ENCODE measurements at places on chromosomes 7 and 10. TPM values are rescaled to one million over a fixed set of nuclear protein-coding genes. Genes with fewer than 3 reads are reported as not detected.

GRCh38 chr10:36789974-36790373 lies 335.4 kb upstream of the ANKRD30A start:
- no peak for DNase-seq

DNA sequence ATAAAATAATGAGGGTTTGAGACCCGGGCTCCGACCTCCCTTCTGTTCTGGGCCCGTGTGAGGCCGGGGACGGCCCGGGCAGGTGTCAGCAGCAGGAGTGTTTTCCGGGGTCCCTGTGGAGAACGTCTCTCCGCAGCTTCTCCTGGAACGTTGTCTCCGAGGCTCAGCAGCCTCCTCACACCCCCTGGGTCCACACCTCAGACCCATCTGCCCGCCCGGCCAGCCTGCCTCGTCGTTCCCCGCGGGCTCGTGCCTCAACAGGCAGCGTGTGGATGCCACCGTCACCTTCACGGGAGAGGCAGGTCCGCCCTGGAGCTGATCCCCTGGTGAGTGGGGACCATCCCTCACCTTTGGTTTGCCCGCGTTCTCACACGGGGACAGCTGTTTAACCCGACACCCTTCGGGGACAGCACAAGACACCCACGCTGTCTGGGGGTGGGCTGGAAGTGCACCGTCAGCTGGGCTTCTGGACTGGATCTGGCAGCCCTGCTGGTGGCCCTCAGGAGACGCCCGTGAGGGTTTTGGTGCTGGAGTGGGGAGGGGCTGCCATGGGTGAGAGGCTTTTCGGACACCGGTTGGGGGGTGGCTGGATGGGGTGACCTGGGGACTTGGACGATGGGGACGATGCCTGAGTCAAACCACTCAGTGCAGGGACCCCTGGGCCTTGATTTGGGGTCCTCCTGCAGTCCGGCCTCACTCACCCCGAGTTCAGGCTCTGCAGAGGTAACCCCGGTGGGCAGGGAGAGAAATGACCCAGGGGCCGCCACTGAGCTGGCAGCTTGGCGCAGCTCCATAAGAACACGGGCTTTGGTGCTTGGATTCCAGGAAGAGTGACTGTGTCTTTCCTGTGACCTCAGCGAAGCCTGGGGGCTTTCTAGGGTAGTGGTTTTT lies 131.7 kb downstream of the DNAJB6 start:
- DNase-seq = no peak

- DNase-seq = no peak
These were observed 82.1 kb upstream of the PDGFA start for GRCh38 chr7:601595-602340.

GRCh38 chr7:121561717-121562116 lies 165.6 kb upstream of the FAM3C start:
- no peak for DNase-seq

- DNase-seq = no peak
These were observed 396.5 kb upstream of the VWC2 start for GRCh38 chr7:49376817-49377375.

- peak; percentile 58 for DNase-seq
These were observed 920.5 kb downstream of the KCNMA1 start for GRCh38 chr10:76717141-76717540.

- peak; percentile 69 for DNase-seq
These were observed 91.0 kb upstream of the STRIP2 start for GRCh38 chr7:129343099-129343700.

DNA sequence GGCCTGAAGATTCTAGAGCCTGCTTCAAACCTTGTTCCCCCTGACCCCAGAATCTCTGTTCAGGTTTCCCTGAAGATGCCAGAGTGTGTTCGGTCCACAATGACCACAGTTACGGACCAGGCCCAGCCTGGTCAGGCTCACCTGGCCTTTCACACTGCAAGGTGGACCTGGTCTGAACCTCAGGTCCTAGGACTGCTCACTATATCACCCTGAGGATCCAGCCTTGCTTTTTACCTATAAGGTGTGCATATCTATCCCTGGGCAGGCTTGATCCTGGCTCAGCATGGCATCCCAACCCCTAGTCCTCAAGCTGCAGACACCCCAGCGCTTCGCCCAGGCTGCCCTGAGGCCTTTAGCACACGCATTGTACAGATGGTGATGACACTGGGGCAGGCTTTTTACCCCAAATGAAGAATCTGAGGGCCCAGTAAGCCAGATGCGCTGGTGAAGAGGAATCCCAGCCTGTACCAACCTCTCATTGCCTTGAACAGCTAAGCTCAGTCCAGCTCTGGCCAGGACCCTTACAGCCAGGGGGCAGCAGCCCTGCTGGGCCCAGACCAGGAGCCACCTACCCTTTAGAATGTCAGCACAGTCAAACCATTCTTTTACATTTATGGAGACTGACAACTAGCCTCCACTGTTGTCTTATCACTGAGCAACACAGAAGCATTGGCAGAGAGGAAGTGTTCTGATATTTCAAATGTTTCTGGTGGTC lies 28.0 kb downstream of the MAT1A start:
- no peak for DNase-seq

GRCh38 chr7:15688911-15689310 lies 2.4 kb upstream of the MEOX2 start:
- no peak for DNase-seq

GRCh38 chr7:110988890-110989501 lies 101.9 kb upstream of the LRRN3 start:
- DNase-seq = peak; percentile 7

GRCh38 chr7:31811650-31812461 lies 124.8 kb downstream of the PPP1R17 start:
- peak; percentile 5 for DNase-seq

DNA sequence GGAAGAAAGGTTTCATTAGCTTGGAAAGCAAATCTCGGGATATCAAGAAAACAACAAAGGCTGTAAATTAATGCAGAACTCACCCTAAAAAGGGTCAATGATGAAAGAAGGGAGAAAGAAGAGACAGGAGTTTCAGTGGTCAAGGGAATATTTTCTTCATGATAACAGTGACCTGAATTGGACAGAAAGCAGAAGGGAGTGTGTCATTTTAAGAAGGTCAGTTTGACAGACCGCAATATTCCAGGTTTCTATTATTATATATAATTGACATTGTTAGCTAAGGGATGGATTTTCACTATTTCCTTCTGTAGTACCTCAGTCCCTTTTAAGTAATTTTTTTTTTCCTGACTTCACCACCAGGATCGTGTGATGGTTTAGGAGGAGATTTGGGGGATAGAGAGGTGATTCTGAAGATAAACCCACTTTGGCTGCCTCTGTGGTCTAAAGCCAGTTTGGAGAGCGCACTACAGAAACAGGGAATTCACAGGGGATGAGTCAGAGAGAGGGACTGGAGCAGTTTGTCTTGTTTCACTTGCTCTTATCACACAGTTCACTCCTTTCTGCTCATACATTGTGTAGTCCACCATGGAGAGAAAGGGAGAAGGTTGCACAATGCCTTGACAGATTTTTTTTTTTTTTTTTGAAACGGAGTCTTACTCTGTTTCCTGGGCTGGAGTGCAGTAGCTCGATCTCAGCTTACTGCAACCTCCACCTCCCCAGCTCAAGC lies 417.9 kb downstream of the AUTS2 start:
- no peak for DNase-seq

DNA sequence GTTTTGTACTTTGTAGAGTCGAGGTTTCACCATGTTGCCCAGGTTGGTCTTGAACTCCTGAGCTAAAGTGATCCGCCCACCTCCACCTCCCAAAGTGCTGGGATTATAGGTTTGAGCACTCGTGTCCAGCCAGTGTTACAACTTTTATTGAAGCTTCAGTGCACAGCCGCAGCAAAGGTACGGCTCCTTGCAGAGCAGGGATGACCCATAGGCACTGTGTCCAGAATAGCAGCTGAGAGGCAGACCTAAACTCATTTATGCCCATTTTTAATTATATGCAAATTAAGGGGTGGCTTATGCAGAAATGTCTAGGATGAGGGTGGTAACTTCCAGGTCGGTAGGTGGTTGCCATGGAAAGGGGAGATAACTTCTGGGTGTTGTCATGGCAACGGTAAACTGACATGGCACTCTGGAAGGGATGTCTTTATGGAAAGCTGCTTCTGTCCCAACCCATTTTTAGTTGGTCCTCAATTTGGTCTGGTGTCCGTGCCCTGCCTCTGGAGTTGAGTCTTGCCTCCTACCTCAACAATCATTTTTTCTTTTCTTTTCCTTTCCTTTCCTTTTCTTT lies 22.7 kb downstream of the NYAP1 start:
- no peak for DNase-seq

DNA sequence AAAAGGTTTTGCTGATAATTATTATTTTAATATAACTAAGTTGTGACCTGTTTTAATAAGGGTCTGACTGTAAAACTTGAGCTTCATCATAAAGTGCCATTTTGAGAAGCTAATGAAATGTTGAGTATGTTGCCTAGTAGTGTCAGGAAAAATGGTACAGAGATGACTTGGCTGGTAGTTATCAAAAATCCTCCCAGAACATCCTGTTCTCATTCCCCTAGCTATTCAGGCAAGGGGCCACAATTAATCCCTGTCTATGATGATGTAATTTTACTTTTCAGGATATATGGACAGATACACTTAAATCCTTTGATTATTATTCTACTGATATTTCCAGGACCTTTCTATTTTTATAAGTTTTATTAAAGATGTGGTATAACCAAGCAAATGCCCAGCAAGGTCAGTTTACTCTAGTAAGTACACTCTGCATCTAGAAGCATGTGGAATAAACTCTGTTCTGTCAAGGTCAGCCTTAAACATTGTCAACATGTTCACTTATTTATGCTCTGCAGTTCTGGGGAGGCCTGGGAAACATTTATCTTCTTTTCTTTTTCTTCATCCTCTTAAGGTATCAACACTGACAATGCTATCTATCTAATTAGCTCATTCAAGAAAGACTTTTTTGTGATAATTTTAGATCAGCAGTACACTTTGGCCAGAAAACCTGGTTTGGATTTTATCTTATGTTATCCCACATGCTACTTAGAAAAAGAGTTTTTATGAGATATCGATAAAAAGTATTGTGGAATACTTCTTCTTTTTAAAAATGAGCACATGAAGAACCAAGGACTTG lies 32.1 kb downstream of the BTRC start:
- DNase-seq = peak; percentile 40

GRCh38 chr7:100901921-100902332 lies 6.2 kb upstream of the ACHE start:
- DNase-seq = no peak

PTF1A gene
- not detected for total RNA-seq

H2BK1 gene
- not detected for total RNA-seq

AMZ1 gene
- not detected for total RNA-seq

TRIM50 gene
- total RNA-seq = not detected

ASB13 gene
- total RNA-seq = 10.3 TPM

AS3MT gene
- 9.3 TPM for total RNA-seq

OIT3 gene
- total RNA-seq = 0.06 TPM

CCDC3 gene
- 3.2 TPM for total RNA-seq

Measured in LHCN-M2 (cell line).